Substantia nigra (tissue), 51 donors: ENCODE measurements at places on chromosomes 4 and X.

- DNase-seq, result no peak
These were observed 40.8 kb downstream of the RAPGEF2 start for GRCh38 chr4:159143687-159144086.

GRCh38 chrX:12681047-12681446 lies 110.2 kb upstream of the PRPS2 start:
- no peak for DNase-seq

DNA sequence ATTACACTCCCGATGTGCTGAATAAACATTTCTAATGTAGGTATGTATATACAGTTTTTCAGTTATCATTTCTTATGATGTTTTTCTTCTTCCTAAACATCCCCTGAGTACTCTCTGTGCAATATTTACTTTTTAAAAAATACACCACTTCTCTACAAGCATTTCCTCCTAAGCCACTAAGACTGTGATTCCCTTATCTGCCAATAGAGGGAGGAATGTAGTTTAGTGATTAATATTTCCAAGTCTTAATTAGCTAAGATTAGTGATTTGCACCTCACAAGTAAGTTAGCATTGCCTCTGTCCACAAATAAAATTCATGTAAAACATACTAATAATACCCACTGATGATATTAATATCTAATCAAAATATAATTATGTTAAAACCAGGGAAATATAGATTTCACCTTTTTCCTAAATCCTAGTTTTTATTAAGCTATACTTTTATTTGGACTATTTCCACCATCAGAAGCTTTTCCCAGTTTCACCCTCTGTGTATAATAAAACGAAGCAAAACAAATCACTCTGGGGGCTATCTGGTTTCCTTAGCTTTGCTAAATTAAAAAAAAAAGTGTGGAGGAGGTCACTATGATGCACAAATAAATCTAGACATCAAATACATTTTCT lies 909.1 kb downstream of the FAT4 start:
- DNase-seq, result no peak

- no peak for DNase-seq
These were observed 6.4 kb downstream of the RBM10 start for GRCh38 chrX:47151435-47151834.

- no peak for DNase-seq
These were observed 225.0 kb upstream of the PUDP start for GRCh38 chrX:7372825-7373525.

- peak; percentile 5 for DNase-seq
These were observed at the start of gene COX7B for GRCh38 chrX:77899081-77899828. TSS of gene COX7B (plus strand) at chrX:77899468. CDS start at chrX:77899554, 86 bp downstream.

- no peak for DNase-seq
These were observed 139.3 kb downstream of the TLL1 start for GRCh38 chr4:166012129-166013030.
